ENCODE measurements at places on chromosomes 3 and 15.

GRCh38 chr15:68431792-68432401, at the start of gene ITGA11:
Gene ITGA11 (minus strand): TSS chr15:68432163. CDS start chr15:68432066, 97 bp downstream.
- no peak for DNase-seq

DNA sequence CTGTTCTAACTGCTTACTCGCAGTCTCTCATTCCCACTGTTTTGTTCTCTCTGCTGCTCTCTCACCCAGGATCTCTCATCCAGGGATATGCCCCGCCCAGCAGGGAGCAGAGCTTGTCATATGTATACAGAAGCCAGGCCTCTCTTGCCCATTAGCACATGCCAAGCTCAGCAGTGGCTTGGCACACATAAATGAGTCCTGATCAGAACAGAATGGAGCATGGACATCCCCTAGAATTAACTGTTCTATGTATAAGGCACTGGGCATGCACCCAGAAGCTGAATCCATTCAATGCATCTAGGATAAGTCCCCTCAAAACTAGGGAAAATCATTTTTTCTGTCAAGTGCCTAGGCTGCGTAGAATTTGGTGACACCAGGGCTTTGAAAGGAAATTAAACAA, 61.6 kb downstream of the IGSF11 start:
- DNase-seq, result no peak

DNA sequence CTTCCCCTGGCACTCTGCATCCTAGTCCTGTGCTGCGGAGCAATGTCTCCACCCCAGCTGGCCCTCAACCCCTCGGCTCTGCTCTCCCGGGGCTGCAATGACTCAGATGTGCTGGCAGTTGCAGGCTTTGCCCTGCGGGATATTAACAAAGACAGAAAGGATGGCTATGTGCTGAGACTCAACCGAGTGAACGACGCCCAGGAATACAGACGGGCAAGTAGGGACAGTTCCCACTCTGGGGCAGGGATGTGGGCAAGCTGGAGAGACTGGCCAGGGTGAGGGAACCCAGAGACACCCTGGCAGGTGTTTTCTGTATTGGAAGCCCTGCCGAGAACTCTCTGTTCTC, 247 bp downstream of the FETUB start:
- no peak for DNase-seq

DNA sequence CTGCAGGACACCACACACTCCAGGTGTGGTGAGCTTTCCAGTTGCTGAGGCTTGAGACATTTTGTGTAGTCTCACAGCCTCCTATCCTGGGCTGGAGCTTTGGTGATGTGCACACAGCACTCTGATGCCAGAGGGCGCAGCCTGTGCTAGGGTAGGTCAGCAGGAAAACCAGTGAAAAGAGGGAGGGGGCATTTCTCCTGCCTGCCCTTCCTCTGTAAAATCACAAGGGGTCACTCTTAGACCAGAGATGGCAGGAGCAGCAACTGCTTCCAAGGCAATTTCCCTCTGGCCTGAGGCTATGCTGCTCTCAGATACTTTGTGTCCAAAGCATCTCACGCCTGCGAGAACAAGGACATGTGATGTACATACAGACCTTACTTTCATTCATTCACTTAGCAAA, 16.5 kb upstream of the MUSTN1 start:
- DNase-seq, result no peak

- no peak for DNase-seq
These were observed 129.9 kb downstream of the LRRC3B start for GRCh38 chr3:26752466-26752865.

DNA sequence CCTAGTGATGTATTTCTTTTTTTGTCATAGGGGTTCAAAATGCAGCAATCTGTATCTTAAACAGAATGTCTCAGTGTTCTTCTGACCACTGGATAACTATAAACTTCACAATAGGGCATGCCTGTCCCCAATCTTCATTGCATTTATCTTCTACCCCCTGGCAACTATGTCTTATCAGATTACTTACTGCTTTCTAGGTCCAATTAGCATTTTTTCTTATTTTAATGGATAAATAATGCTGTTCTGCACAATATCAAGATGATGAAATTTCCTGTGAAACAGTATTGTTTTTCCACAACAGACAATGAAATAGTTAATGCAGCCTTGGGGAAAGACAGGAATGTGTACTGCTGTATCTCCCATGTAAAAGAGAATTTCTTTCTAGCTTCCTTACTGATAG, 432.1 kb downstream of the NSUN3 start:
- no peak for DNase-seq

- no peak for DNase-seq
These were observed 17.7 kb downstream of the MCCC1 start for GRCh38 chr3:183081459-183082183.

Measured in glomerular endothelial cell (primary cell).